ENCODE measurements at places on chromosomes 13 and 19.

GRCh38 chr13:90055760-90056159, 1291.7 kb upstream of the MIR17HG start:
- no peak for DNase-seq

DNA sequence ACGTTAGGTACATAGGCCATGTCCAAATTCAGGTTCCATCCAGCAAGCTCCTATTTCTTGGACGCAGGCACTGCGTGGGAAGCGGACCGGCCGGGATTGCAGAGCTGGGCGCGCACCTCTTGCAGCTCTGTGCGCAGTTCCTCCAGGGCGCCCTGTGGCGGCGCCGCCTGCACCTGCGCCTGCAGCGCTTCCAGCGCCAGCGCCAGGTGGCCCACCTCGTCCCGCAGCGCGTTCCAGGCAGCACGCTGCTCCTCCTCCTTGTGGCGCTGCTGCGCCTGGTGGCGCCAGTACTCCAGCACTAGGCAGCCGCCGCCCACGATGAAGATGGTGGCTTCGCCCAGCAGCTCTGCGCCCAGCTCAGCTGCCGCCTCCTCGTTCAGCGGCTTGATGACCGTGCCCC, 31.1 kb downstream of the OPA3 start:
- no peak for DNase-seq

DNA sequence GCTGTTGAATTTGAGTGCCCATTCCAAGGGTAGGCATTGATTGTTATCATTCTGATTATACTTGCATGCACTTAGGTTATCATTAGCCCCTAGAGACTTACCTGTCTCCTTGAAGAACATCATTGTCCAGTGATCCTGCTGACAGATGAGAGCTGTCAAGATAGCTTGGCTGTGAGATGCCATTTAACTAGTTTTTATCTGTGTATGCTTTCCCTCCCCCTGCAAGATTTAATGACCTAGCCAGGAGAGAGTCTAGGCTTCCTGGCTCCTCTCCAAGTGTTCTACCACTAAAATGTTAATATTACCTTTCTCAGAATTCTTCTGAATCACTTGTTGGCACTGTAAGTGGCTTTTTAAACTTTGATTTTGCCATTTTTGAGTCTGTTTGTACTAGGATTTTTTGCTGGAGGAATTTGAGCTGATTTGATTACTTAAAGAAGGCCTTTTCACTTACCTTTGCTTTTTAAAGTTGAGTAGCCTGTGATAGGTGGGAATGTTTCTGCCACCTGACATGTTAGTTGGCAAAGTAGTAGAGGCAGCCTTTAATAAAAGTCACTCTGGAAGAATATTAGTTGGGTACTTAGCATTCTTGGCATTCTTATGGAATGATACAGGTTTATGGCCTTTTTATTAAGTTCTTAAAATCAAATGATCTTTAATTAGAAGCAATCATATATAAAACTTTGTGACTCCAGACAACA, 41.1 kb downstream of the ARHGAP35 start:
- no peak for DNase-seq

DNA sequence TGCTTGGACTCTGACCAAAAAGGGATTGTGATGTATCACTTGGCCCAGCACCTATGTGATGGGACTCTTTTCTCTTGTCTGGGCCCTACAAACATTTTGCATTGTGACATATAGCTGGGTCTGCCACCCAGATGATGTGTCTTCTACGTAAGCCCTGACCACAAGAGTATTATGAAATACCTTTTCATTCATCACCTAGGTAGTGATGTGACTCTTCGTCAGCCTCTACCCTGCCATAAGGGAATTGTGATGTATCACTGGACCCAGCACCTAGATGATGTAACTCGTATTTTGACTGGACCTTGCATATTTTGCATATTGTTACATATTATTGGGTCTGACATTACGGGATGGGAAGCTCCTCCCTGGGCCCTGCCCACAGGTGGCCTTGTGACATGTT, 29.7 kb upstream of the ZNF681 start:
- no peak for DNase-seq

DNA sequence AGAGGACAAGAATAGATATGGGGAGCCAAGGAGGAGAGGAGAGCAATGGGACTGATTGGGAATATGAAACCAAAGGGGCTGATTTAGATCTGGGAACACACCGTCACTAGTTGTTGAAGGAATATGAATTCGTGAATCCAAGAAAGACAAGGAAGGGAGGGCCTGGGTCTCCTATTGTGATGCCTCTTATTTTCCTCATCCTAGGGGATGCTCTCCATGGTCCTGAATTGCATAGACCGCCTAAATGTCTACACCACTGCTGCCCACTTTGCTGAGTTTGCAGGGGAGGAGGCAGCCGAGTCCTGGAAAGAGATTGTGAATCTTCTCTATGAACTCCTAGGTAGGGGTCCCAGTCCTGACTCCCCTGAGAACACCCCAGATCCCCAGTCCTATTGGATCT, 21.5 kb downstream of the RYR1 start:
- DNase-seq = no peak

DNA sequence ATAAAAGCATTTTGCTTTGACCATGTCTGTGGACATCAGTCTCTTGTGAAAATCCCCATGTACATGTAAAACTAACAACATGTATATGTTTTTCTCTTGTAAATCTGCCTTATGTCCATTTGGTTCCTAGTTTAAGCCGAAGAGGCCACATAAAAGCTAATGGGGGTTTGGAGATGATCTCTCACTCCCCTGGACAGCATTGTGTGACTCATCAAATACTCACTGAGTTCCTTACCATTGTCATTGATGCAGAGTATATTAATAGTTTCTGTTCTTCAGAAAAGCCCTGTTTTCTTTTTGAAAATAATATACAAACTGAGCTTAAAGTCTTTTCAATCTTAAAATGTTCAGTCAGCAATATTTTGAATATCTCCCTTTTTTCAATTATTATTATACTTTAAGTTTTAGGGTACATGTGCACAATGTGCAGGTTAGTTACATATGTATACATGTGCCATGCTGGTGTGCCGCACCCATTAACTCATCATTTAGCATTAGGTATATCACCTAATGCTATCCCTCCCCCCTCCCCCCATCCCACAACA, 536.7 kb upstream of the HTR2A start:
- no peak for DNase-seq

DNA sequence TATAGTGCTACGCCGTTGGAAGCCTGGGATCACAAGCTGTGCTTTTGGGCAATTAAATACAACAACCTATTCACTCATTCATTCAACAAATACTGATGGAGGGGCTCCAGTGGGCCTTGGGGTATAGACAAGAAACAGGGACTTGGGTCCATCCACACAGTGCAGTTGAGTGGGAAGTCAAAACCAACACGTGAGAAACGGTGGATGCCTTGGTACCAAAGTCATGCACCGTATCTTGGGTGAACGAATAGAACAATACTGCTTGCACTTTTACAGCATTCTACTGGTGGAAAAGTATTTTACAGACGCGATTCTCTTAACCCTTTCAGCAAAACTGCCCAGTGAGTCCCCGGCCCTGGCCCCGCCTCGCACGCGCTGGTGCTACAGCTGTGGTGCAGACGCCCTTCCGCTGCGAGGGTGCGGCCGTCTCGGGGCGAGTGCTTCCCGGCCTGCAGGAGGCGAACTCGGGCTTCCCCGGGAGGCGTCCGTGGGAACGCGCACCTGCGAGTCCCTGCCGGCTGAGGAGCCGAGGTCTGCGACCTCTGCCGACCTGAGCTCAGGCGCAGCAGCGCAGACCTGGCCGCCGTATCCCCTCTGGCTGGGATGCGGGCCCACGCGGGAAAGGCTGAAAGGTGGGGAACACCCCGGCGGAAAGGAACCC, 8.3 kb downstream of the TNFRSF19 start:
- peak; percentile 78 for DNase-seq

- no peak for DNase-seq
These were observed 251.6 kb upstream of the GPC6 start for GRCh38 chr13:92974905-92975429.

- no peak for DNase-seq
These were observed 62.0 kb upstream of the PDCD5 start for GRCh38 chr19:32519023-32519422.

DNA sequence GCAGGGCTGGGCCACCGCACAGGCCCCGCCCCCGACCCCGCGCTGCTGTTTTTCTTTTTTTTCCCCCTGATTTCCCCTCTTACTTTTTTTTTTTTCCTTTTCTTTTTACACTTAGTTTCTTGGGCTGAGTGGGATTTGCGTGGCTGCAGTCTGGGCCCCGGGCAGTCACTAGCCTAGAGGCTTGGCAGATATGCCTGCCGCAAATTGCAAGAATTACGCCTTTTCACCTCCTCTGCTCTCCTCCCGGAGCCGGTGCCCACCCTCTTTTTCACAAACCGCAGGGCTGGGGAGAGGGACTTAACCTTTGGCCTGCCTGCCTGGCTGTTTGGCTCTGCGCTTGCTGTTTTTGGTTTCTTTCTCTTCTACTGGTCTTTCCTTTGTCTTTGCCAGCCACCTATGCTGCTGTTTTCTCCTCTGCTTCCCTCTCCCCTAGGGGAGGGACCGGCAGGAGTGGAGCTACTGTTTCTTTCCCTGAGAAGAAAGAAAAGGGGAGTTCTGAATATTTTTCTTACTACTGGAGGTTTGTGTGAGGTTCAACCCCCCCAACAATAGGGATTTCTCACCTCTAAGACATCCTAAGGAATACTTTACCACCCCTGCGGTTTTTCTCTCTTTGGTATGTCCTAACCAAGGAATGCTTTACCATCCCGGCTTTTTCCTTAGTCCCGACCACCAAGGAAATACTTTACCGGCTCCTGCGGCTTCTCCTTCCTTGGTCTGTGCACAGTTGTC, 11.0 kb downstream of the ZNF552 start:
- no peak for DNase-seq

DNA sequence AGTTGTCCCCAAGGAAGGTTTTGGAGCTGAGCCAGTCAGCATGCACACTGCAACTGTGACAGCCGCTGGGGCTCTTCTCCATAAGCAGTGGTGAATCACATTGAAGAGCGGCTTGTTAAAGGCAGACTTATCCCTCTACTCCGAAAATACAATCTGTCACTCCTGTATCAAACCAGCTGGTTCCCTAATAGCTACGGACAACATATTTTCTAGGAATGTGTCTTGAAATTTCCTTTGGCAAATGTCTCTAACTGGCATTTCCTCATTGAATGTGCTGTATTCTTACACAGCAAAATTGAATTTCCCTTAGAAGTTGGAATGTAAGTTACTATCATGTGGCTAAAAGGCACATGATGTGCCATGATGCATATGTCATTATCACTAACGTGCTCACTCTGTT, 104.0 kb upstream of the GPR12 start:
- DNase-seq = no peak

GRCh38 chr19:49491030-49491803, 3.8 kb downstream of the RPL13A start:
- no peak for DNase-seq

DNA sequence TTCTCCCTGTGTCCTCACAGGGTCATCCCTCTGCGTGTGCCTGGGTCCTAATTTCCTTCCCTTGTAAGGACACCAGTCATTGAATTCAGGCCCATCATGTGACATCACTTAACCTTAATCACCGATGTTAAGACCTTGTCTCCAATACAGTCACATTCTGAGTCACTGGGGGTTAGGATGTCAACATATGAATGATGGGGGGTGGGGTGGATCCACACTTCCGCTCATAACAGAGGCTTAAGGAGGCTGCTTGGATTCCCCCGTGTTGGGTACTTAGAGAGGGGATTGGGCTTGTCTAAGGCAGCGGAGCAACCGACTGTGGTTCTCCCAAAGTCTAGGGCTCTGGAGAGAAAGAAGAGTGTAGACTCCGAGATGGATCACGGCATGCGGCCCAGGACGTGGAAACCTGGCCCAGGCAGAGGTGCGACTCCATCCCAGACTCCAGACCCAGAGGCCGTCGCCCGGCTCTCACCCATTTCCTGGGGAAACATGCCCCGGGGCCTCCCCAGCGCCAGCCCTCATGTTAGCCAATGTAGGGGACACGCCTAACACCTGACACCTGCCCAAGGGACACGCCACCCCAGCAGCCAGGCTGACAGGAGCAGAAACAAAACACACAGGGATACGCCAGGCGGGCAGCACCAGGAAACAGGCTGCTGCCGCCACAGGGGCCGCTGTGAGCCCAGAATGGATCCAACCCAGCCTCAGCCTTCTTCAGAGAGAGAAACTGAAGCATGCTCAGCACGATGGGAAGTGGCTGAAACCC, 17.1 kb upstream of the IGLON5 start:
- no peak for DNase-seq

DNA sequence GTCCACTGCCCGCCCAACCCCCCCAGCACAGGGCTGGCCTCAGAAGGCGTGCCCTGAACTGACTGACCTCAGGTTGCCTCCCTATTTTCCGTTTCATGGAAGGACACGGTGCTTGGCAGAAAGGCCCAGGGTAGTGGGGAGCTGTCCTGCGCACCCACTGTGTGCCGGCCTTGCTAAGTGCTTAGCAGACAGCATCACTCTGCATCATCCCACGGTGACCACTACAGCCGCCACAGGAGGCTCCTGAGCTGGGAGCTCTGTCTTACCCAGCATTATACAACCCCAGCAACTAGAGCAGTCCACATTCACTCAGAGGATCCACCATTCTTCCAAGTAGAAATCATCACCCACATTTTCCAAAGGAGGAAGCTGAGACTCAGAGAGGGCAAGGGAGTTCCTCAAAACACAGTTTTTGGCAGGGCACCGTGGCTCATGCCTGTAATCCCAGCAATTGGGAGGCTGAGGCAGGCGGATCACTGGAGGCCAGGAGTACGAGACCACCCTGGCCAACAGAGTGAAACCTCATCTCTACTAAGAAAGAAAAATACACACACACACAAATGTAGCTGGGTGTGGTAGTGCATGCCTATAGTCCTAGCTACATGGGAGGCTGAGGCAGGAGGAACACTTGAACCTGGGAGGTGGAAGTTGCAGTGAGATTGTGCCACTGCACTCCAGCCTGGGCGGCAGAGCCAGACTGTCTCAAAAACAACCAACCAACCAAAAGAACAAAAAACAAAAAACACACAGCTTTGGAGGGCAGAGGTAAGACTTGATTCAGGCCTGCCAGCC, 1.6 kb downstream of the SBK2 start:
- DNase-seq = no peak

GRCh38 chr19:56699552-56699951, 28.0 kb upstream of the ZNF835 start:
- DNase-seq = no peak
